AG09319 (cell line): ENCODE measurements at places on chromosomes 13 and 19.

- DNase-seq: no peak
Measured at GRCh38 chr19:47901370-47901769, 15.3 kb upstream of the SULT2A1 start.

GRCh38 chr19:40223135-40223822 lies 3.2 kb downstream of the CCNP start:
- no peak for DNase-seq

GRCh38 chr19:4380254-4380727 lies 20.1 kb downstream of the SH3GL1 start:
- no peak for DNase-seq

GRCh38 chr19:50500753-50501151 lies 10.2 kb downstream of the JOSD2 start:
- DNase-seq: no peak

- no peak for DNase-seq
Measured at GRCh38 chr19:33861950-33862349, 65.3 kb downstream of the KCTD15 start.

- DNase-seq: no peak
Measured at GRCh38 chr13:105297839-105298238, 1237.6 kb downstream of the EFNB2 start.

GRCh38 chr13:53141336-53141735 lies 112.7 kb downstream of the OLFM4 start:
- no peak for DNase-seq

- DNase-seq: no peak
Measured at GRCh38 chr19:34241513-34242337, 12.6 kb upstream of the GARRE1 start.

DNA sequence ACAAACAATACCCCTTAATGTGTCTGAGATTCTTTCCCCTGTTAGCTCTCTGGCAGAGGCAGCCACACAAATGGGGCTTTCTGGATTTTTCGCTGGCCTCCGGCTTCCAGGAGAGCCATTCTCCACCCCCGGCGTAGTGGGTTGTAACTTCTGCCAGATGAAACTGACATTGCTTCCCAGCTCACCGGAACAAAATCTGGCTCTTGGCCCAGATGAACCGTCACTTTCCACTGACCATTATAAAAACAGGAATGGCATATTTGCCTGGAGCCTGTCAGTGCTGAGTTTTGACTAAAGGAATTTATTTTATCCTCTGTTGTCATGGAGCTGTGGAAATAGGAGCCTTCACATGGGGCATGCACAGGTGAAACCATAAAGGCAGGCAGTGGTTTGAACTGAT lies 120.6 kb upstream of the GPR12 start:
- DNase-seq: no peak

DNA sequence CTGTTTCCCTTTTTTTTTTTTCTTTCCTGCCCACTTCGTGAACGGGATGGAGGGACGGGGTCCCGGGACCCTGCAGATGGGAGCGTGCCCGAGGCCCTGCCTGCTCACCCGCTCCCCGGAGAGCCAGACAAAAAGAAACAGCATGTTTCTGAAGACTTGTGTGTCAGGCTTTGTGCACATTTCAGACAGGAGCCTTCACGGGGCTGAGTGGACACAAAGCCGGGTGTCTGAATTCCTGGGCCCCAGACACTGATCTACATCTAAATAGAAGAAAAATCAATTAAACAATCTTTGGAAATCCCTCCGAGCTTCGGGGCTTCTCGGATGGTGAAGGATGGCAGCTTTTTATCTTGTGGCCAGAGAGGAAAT lies 4.2 kb downstream of the PGPEP1 start:
- no peak for DNase-seq

DNA sequence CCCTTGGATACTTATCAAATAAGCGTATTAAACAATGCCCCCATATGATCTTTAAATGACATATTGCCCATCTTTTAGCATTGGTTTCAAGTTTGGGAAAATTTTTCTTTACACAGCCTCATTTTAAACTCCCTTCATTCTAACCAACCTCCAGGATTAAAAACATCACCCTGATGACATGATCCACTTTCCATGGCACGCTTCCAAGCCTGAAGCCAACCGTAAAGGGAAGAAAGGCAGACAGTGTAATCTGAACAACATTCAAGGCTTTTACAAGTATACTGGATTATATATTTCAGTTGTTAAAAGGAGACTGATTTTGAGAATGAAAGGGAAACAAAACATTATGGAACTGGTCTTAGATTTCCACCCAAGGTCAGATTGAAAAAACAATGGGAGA lies 1721.9 kb downstream of the OLFM4 start:
- no peak for DNase-seq

DNA sequence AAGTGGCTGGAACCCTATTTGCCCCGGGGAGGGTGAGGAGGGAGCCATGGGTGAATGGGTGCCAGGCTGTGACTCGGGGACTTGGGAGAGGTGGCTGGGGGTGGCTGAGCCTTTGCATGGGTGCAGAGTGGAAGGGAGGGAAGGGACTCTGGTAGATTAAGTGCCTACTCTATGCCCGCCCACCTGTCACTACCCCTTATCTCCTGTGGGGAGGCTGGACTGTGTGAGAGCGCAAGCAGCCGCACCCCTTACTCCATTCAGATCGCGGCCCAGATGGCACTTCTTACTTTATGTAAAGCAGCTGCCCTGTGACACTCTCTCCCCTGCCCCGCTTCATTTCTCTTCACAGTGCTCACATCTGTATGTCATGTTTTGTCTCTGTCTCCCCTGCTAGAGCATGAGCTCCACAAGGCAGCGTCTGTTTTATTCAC lies 2.9 kb downstream of the KASH5 start:
- no peak for DNase-seq

- DNase-seq: no peak
Measured at GRCh38 chr13:83386609-83387008, 495.7 kb downstream of the SLITRK1 start.

DNA sequence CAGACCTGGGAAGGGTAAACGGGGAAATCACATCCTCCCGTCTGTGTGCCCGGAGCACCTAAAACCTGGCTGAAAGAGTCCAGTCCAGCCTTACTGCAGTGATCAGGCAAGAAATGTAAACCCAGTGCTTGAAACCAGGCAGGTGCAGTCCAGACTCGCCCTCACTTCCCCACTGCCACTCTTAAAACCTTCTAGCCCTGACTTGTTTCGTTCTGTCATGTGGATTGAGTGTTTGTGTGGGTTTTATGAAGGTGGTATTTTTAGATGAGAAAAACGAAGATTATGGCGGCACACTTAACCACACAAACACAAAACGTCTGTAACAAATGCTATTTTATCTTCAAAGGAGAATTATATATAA lies 839 bp upstream of the CKAP2 start:
- DNase-seq: no peak

DNA sequence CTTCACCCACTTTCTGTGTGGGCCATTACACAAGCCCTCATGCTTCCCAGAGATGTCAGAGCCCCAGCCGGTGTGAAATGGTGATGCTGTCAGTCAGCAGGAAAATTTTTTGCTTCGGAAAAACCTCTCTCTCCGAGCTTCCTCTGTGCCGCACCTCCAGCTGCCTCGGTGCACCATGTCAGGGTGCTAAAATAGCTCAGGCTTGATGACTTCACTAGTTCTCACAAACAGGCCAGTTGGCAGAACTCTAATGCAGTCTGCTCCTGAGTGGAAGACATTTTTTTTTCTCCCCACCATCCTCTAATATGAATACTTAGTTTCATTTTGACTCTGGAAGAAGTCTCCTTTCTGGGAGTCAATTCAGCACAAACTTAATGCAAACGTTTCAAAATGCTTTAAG lies 71.3 kb downstream of the KLF12 start:
- no peak for DNase-seq

DNA sequence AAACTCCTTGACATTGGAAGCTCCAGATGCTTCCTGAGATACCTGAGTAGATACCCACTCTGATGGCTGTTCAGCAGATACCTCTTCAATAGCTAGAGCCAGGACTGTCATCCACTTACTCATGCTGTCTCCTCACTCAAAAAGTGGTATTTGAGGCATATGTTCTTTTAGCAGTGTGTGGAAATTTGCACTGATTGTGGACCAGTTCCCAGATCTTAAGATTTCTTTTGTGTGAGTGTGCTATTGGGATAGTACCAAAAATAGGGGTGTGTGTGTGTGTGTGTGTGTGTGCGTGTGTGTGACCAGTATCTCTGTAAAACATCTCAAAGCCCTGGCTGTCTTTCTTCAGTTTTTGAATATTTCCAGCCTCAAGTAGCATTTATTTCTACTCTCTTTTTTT lies 108.3 kb downstream of the SLITRK5 start:
- DNase-seq: no peak

- DNase-seq: no peak
Measured at GRCh38 chr13:93769101-93769500, 542.5 kb downstream of the GPC6 start.

DNA sequence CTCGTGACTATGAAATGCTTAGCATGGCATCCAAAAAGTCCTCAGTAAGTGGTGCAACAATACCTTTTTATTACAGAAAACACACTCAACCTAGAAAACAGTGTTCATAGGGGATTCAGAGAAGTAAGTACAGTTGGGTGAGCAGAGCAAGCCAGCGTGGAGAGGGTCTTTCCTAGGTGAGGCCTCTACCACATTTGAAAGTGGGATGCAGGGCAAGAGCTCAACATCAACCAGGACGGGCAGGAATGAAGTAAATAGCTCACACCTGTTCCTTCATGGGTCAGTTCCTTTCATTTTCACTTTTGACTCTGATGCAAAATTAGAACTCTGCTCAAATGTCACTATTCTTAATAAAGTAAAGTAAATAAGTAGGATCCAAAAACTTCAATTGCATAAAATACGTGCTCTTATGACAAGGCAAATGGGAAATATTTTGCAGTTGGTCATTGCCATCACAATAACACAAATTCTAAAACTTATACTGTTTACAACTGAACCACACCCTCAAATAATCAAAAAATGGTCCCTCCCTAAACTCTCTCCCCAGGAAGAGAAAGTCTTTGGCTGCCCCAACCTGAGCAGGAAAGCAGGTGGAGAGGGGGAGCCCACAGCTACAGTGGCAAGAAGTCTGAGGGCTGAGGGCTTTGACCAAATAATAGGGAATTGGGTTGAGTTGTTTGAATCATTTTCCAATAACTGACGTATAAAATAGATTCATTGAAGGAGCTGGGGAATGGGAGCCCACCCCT lies 20.2 kb downstream of the CHAMP1 start:
- DNase-seq: no peak

GRCh38 chr13:22141716-22142115 lies 470.8 kb downstream of the FGF9 start:
- DNase-seq: no peak

DNA sequence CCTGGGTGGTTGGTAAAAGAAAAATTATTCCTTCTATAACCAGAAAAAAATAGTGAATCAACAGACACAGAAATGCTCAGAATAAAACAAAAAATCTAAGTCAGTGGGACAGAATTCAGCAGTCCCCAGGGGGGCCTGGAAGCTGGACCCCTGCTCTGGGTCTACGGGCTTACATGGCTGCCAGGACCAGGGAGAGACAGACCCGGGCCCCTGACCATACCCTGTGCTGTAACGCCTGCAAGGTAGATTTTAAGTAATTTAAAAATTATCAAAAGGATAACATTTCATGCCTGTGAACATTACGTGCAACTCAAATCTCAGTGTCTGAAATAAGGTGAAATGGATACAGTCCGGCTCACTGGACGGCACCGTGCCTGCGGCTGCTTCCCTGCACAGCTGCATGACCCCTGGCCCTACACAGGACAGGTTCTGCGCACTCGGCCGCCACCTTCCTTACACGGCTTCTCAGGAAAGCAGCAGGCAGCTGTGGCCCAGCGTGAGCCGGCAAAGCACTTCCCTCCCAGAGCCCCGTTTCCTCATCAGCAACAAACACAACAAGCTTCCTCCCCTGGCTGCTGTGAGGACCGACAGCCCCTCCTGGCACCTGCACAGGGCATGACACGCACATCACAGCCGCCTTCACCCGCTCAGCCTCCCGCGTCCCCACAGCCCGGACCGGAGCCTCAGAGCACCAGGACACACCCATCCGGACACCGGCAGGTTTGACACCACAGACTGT lies 22.2 kb downstream of the RASA3 start:
- no peak for DNase-seq

DNA sequence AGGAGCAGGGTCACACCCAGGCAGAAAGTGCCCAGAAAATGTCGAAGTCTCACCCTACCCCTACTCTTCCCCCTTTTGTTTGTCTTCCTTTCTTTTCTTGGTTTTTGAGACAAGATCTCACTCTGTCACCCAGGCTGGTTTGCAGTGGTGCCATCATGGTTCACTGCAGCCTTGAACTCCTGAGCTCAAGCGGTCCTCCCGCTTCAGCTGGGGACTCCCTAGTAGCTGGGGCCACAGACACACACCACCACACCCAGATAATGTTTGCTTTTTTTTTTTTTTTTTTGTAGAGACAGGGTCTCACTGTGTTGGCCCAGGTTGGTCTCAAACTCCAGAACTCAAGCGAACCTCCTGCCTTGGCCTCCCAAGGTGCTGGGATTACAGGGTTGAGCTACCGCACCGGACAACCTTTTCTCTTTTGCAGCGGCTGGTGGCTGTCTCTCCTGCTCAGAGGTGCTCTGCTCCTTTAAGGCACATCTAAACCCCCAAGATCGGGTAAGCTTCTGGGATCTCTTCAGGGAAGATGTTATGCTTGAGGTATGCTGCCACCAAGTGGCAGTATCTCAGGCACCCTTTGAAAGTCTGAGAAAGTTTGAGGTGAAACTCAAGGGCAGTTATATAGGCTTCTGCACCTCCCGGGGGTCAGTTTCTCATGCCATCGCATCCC lies 22.4 kb upstream of the EBI3 start:
- no peak for DNase-seq
